ENCODE measurements at places on chromosomes 13 and 19. TPM values are rescaled to one million over a fixed set of nuclear protein-coding genes. Genes with fewer than 3 reads are reported as not detected.

Gene KIR2DL4
- not detected for total RNA-seq

Gene LRG1
- 0.49 TPM for total RNA-seq

Gene SYCN
- total RNA-seq, result not detected

Gene CEACAM8
- total RNA-seq, result not detected

Gene ZFP82
- total RNA-seq, result 6.7 TPM

Gene OSCAR
- not detected for total RNA-seq

Gene FBL
- total RNA-seq, result 244 TPM
